Neuronal stem cell (in vitro differentiated cells): ENCODE measurements at places on chromosomes 1 and 21.

DNA sequence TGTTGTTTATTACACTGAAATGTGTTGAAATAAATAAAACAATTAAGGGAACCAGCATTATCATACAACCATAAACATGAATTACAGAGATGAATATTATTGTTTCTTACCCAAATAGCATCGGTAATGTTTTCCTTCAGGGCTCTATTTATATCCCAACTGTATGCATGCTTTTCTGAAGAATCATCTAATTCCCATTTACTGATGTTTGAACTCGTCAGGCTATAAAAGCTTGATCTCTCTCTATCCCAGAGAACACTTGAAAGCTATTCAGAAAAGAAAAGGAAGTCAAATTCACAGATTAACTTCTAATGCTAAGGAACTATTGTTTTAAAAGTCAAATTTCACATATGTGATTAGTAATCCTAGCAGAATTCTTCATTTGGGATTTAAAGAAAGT, 12.4 kb downstream of the NUP133 start:
- DNase-seq = no peak

DNA sequence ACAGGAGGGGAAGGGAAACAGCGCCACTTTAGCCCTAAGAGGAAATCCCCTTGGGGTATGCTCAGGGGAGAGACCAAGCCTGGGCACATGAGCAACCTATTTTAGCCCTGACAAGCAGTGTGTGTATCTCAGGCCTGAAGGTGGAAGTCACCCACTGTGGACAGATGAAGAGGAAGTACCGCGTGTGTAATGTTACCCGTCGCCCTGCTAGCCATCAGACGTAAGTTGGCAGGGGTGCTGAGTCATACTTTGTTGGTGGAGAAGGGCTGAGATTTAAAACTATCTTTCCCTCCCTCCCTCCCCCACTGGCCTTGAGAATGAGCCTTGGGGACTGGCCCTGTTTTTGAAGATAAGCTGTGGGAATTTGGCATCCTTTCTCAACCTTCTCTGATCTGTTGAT, 11.2 kb downstream of the AGO1 start:
- DNase-seq = no peak

GRCh38 chr1:160724465-160725242, 13.0 kb upstream of the CD48 start:
- no peak for DNase-seq

DNA sequence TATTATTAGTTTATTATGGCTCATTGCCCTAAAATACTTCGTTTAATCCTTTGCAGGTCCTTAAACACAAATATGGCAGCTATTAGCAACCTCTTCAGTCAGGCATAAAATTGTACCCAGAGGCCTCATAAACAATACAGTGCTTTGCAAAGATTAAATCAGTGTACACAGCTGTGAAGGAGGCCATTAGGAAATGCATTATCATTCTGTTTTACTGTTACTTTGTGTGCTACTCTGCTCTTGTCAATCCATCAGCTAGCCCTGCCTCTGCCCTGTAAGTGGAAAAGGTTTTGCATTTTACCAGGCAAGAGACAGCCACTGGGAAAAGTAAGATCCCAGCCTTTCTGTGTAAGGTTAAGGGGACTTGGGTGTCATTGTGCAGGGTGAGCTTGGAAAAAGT, 415.7 kb upstream of the DAB1 start:
- no peak for DNase-seq

- no peak for DNase-seq
Observed at GRCh38 chr1:55079651-55080050, 40.3 kb downstream of the PCSK9 start.

DNA sequence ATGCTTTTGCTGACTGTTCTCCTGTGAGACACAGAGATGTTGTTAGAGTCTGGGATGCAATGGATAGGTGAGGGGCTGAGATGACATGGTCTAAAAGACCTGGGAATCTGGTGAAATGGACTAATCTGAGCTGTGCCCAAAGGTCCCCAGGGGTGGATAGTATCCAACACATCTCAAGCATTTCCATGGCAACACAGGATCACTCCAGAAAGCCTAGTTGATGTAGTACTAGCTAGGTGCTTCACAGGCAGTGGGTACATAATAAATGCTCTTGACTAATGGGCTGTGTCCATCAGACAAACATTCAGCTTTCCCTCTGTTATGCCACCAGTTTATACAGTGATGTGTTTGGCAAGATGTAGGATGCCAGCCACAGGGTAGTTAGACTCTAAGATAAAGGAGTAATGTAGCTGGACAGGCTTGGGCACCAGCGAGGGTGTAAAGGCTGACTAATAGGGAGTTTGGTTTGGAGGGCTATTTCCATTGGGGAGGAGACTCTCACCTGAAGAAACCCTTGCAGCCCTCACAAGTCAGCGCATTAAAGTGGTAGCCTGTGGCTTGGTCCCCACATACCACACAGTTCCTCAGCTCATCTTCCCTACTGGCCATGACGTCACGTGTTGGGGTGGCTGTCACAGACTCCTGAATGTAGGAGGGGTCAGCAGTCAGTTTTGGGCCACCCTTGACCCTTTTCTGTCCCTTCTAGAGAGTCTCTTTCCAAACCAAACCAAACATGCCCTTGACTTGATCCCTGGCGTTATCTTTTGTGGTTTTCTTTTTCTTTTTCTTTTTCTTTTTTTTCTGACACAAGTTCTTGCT, 1.8 kb downstream of the NR1I3 start:
- DNase-seq = no peak

DNA sequence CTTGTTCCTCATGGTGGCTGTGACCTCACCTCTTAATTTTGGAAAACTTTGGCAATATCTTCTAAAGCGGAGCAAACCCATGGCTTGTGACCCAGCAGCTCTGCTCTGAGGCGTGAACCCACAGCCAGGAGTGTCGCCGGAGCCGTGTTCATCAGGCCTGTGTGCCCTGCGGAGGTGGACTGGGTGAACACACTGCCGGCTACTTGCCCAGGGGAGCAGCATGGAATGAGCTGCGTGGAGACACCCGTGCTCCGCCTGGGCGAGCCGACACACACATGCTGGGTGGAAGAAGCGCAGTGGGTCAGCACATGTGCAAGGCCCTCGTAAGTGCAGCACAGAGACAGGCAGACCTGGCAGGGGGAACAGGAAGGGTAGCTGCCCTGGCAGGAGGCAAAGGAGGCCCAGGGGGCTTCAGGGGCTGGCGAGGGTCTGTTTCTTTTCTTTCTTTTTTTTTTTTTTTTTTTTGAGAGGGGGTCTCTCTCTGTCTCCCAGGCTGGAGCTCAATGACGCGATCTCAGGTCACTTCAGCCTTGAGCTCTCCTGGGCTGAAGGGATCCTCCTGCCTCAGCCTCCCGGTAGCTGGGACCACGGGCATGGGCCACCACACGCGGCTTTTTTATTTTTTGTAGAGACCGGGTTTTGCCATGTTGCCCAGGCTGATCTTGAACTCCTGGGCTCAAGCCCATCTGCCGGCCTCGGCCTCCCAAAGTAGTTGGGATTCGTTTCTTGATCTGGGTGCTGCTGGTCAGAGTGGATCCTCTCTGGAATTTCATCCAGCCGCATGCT, 41.8 kb downstream of the AGPAT3 start:
- no peak for DNase-seq

DNA sequence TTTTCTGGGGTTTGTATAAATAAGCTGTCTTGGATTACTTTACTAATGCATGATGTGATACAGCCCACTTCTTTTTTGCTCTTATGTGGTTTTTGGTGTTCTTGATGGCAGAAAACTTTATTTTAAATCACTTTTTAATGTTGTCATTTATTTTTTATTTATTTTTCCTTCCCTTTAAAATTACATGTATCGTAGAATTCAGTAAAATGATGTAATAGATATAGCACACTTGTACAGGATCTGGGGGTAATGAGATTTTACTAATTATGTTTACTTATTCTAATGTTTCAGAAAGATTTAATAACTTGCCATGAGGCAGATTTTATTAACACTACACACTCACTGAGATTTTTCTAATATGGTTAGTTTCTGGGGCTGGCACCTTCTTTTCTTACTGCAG, 701 bp upstream of the B3GALT2 start:
- no peak for DNase-seq

DNA sequence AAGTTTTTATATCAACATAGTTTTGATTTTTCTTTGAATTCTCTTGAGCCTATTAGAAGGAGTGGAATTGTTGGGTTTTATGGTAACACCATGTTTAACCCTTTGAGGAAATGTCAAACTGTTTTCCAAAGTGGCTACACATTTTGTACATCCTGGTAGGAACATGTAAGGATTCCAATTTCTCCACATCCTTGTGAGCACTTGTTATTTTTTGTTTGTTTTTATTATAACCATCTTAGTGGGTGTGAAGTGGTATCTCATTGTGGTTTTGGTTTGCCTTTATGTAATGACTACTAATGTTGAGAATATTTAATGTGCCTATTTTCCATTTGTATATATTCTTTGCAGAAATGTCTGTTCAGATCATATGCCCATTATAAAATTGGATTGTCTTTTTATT, 120.5 kb downstream of the FGGY start:
- DNase-seq = no peak

- DNase-seq = no peak
Observed at GRCh38 chr1:75768016-75768415, 18.0 kb upstream of the RABGGTB start.

DNA sequence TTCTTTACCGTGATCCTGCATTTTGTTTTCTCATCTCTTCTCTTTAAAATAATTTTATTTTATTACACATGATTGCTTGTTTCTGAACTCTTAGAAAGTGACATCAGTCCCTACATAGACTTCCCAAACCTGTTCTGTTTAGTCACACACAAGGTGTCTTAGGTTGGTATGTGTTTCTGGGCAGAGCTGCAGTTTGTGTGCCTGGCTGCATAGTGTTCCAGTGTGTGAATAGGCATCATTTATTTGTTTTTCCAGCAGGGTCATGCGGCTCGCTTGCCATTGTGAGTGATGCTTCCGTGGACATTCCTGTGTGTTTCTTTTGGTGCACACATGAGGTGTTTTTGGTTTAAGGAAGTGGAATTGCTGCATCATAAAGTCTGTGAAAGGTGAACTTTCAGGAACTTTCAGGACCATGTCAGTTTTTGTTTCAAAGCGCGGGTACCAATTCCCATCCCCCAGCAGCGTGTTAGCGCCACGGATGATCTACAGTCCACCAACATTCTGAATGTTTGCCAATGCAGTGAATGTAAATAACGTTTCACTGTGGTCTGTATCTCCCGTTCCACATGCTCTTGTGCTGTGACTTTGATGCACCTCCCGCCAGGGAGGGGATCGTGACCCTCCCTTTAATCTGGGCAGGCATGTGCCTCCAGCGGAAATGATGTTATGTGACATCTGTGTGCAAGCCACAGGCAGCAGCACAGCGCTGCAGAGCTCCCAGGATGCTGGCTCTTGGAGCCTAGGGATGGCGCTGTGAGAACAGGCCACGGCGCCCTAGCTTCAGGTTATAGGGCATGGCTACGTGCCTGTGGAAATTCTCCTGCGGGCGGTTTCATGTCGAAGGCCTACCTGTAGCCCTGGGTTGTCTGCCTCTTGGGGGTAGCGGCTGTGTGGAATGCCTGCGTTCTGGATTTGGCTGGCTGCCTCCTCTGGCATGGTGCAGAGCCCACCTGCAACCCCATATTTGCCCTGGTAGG, 144.6 kb upstream of the COL6A1 start:
- no peak for DNase-seq

- DNase-seq = no peak
Observed at GRCh38 chr1:65292861-65293593, 16.3 kb upstream of the DNAJC6 start.

DNA sequence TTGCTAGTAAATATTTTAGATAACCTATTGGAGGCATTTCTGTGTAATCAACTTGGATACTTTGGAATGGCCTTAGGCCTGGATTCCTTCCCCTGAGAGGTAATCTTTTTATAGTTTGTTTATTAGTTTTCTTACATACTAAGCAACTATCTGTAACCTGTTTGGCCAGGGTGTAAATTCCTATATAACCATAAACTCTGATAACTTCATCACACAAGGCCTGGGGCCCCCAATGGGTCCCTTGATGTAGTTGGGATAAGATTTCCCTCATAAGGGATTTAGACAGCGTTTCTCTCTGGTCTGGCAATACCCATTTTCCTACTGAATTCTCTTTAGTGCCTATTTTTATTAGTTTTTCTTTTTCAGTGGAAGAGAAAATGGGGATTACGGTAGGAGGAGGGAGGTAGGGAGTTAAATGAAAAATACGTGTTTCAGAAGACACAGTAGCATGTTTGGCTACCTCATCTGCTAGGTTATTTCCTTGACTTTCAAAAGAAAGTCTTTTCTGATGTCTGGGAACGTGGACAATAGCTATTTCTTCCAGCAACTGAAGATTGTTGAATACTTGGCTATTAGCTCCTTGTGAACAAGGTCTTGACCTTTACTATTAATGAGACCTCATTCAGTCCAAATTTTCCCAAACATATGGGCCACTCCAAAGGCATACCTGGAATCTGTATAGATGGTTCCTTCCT, 7.4 kb upstream of the AADACL3 start:
- DNase-seq = no peak

DNA sequence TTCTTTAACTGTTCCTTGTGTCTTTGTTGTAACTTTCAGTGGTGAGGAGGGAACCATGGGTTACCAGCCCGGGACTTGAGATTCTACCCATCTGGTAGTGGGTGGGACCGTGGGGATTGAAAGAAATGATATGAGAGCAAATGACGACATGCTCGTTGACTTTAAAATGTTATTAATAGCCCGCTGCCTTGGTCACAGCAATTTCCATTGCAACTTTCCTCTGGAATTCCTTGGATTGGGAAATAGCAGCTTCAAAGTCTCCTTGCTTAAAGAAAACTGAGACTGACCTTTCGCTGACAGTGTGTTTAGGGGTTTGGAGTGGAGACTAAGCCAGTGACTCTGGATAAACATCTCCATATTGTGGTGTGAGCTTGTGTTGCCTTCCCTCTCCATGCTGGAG, 44.2 kb upstream of the MARK1 start:
- DNase-seq = no peak

DNA sequence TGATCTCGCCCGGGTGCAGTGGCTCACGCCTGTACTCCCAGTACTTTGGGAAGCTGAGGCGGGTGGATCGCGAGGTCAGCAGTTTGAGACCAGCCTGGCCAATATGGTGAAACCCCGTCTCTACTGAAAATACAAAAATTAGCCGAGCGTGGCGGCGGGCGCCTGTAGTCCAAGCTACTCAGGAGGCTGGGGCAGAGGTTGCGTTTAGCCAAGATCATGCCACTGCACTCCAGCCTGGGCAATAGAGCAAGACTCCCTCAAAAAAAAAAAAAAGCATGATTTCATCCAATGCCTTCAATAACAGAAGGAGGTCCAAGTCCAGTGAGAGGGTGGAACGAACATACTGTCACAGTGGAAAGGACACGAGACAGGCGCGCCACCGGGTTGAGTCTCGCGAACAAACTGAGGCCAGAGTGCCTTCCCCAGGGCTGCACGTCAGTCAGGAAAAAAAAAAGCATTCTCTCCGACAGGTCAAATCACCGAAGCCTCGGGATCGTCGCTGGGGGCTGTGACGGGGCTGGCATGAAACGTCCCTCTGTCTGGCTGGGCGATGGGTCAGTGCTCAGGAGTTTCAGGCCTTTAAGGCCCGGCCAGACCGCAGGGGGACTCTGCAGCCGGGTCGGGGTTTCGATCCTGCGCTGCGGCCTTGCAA, 8.4 kb upstream of the CROCC start:
- DNase-seq = no peak

GRCh38 chr21:40242586-40243265, 375.5 kb downstream of the PCP4 start:
- DNase-seq = no peak
